ENCODE measurements at places on chromosomes 7 and 10. TPM values are rescaled to one million over a fixed set of nuclear protein-coding genes. Genes with fewer than 3 reads are reported as not detected.

GRCh38 chr7:15236952-15237351, 324.9 kb downstream of the AGMO start:
- no peak for DNase-seq

GRCh38 chr10:63627881-63628296, 106.7 kb downstream of the REEP3 start:
- DNase-seq, result no peak

DNA sequence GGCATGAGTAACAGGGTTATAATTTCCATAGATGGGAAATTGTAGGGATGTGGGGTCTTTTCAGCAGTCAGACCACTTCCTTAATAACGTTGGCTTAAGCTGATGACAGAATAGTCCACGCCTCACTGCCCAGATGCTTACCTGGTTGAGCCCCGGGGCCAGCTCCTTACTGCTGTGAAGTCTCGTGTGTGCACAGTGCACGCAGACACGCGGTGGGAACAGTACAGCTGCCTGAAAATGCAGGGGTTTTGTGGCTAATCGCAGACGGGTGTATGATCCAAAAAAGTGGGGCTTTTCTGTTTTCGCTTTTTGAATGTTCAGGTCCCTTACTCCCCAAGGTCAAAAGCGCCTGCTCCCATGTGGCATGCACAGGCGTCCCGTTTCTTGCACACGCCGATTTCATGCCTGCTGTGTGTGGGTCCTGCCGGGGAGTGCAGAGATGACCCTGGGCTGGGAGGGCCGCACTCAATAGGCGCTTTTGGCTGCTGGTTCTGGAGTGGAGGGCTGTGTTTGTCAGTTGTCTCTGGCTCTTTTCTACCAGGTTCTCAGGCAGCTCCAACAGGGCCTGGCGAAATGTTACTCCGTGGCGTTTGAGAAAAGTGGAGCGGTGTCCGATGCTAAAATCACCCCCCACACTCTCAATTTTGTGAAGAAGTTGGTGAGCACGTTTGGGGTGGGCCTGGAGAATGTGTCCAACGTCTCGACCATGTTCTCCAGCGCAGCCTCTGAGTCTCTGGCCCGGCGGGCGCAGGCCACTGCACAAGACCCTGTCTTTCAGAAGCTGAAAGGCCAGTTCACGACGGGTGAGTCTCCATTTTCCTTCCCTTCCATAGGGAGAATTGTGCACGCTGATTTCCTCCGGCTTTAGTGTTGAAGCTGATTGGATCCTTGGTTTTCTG, 116.0 kb downstream of the TRRAP start:
- DNase-seq, result no peak

DNA sequence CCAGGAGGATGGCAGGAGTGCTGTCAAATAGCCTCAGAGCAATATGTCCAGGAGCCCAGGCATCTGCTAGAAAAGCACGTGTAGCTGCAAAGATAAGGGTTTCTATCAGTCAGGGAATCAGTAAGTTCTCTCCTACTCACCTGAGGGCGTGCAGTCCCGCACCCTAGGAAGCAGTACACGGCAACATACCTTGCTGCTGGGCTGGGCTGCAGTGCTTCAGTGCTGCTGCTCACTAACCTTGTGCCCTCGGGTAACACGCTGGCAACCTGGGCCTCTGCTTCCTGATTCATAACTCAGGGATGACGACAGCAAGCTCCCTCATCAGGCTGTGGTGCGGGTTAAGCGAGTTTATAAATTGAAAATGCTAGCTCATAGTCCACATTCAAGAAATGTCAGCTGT, 29.5 kb upstream of the CCNY start:
- peak; percentile 73 for DNase-seq

DNA sequence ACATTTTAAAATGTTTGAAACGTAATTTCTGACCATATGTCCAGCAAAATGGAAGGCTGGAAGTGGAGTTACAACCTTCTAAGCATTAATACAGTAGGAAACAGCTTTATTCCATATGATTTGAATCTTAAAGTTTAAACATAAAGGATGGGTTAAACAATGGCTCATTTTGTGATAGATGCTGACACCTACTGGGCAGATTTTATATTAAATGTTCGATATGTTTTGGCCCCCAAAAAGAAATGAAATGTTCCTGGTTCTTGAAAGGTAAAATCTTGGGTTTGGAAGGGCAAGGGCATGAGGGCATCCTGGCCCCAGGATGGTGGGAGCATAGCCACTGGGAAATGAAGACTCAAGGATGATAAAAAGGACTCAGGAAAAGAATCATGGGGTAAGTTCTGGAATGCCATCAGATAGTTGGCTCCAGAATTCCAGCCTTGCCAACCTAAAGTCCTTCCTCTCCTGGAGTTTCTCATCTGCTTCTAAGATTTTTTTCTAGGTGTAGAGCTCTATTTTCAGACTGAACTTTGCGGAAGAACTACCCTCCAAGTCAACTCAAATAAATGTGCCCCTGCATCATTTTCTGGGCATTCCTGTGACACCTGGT, 34.6 kb upstream of the SLC35G1 start:
- no peak for DNase-seq

MKLN1 gene
- total RNA-seq, result 29.2 TPM

Measured in renal cortical epithelial cell (primary cell).